Spleen (tissue), 13 donors: ENCODE measurements at places on chromosomes 3 and 15. TPM values are rescaled to one million over a fixed set of nuclear protein-coding genes. Genes with fewer than 3 reads are reported as not detected.

- no peak overlapping the region for H3K27ac ChIP-seq
- peaks cover 4% of the 10 kb centered on the region for H3K36me3 ChIP-seq
- no peaks in the 10 kb centered on the region for H3K27me3 ChIP-seq
- peaks cover 70% of the 10 kb centered on the region for H3K4me1 ChIP-seq
Measured at GRCh38 chr3:160562952-160563351, 2.4 kb downstream of the KPNA4 start.

GRCh38 chr3:63912768-63913588 is 795 bp upstream of the SCAANT1 start:
- no peaks in the 10 kb centered on the region for H3K27me3 ChIP-seq
- H3K27ac ChIP-seq: peak overlapping the region; percentile 99
- DNase-seq: peak; percentile 91
- no peaks in the 10 kb centered on the region for H3K36me3 ChIP-seq

- peak overlapping the region; percentile 96 for H3K27ac ChIP-seq
- peaks cover 11% of the 10 kb centered on the region for H3K27me3 ChIP-seq
- peaks cover 36% of the 10 kb centered on the region for H3K4me1 ChIP-seq
- no peaks in the 10 kb centered on the region for H3K36me3 ChIP-seq
- H3K4me3 ChIP-seq: no peak overlapping the region
- DNase-seq: no peak
Measured at GRCh38 chr3:194690501-194691372, 5.1 kb downstream of the FAM43A start.

GRCh38 chr3:197575362-197575761 is 19.6 kb upstream of the BDH1 start:
- DNase-seq: no peak
- no peaks in the 10 kb centered on the region for H3K4me1 ChIP-seq
- H3K36me3 ChIP-seq: no peaks in the 10 kb centered on the region
- H3K27me3 ChIP-seq: peaks cover 10% of the 10 kb centered on the region
- no peak overlapping the region for H3K4me3 ChIP-seq
- no peak overlapping the region for H3K27ac ChIP-seq

Gene RHOA
- 346 TPM for polyA plus RNA-seq

GRCh38 chr3:70056081-70056480 is 56.5 kb downstream of the SAMMSON start:
- DNase-seq: no peak
- no peaks in the 10 kb centered on the region for H3K4me1 ChIP-seq
- H3K36me3 ChIP-seq: no peaks in the 10 kb centered on the region
- H3K27ac ChIP-seq: no peak overlapping the region
- H3K4me3 ChIP-seq: no peak overlapping the region

DNA sequence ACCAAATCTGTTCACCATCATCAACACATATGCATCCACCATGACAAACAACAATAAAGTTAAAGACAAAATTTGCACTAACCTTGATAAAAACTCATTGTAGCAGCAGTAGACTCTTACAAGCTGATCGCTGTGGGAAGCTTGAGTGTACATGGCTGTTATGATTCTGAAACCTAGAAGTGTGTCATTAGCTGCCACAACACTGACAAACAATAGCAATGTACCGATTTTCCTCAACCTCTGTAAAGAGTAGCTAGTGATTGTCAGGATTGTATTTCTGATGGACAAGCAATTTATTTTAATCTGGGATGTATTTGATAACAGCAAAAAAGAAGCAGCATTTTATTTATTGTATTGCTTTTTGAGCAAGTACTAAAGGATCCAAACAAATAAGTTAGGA is 1357.7 kb downstream of the ROBO1 start:
- H3K4me3 ChIP-seq: no peak overlapping the region
- H3K27ac ChIP-seq: no peak overlapping the region
- H3K27me3 ChIP-seq: no peaks in the 10 kb centered on the region
- DNase-seq: no peak

DNA sequence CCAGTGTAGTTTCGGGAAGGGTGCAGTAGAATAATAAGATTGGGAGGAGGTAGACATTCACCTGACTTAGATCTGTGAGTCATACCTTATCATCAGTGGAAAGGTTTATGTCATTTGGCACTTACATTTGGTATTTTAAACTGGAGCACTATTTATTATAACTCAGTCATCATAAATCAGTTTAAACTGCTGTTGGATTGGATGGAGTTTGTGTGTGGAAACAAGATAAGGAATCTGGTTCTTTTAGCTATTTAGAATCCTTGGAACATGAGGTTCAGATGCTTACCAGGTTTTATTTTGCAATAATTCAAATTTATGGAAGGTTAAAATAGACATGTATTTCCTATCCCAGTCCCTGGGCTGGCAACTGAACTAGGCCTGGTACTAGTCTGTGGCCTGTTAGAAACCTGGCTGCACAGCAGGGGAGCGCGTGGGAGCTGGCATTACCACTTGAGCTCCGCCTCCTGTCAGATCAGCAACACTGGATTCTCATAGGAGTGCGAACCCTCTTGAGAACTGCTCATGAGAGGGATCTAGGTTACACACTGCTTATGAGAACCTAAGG is 34.5 kb downstream of the ZFAND6 start:
- DNase-seq: no peak
- peaks cover 37% of the 10 kb centered on the region for H3K4me1 ChIP-seq
- no peaks in the 10 kb centered on the region for H3K27me3 ChIP-seq
- no peak overlapping the region for H3K4me3 ChIP-seq
- no peaks in the 10 kb centered on the region for H3K36me3 ChIP-seq
- H3K27ac ChIP-seq: peak overlapping the region; percentile 21

DNA sequence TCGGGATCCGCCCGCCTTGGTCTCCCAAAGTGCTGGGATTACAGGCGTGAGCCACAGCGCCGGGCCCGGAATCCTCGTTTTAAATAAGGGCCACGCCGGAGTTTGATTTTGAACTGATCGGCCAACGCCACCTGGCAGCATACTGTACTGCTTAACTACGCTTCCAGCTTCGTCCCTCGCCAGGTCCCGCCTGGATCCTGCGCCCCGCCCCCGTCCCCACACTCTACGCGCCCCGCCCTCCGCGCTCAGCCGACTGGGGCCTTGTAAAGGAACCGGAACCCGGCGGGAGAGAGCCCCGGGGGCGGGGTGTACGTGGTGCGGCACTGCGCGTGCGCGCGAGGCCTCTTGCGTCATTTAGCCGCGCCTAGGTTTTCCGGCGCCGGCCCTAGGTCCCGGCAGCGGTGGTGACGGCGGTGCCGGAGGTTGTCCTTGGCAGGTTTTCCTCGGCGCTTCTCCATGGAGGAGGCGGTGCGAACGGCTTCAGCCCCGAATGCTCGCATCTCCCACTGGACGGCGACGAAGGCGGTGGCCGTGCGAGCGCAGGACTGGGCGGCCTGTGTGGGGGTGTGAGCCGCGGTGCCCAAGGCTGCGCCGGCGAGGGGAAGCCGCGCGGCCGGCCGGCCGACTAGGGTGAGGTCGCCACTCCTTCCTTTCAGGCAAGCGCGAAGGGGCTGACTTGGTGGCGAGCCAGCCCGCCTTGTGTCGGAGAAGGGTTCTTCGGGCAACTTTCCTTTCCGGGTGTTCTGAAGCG is at the start of gene NIPA2:
Gene NIPA2, plus strand, starts transcription at position 375 of the 751 bp plus-strand sequence. CDS start 13,066 bp downstream, outside the sequence.
- peaks cover 42% of the 10 kb centered on the region for H3K4me1 ChIP-seq
- peak within 1 kb of the TSS; percentile 91 for H3K4me3 ChIP-seq
- H3K27me3 ChIP-seq: no peaks in the 10 kb centered on the region
- H3K27ac ChIP-seq: peak within 1 kb of the TSS; percentile 89
- peak; percentile 99 for DNase-seq

Gene ACVR2B
- 0.33 TPM for polyA plus RNA-seq

Gene HIGD2B
- not detected for polyA plus RNA-seq

DNA sequence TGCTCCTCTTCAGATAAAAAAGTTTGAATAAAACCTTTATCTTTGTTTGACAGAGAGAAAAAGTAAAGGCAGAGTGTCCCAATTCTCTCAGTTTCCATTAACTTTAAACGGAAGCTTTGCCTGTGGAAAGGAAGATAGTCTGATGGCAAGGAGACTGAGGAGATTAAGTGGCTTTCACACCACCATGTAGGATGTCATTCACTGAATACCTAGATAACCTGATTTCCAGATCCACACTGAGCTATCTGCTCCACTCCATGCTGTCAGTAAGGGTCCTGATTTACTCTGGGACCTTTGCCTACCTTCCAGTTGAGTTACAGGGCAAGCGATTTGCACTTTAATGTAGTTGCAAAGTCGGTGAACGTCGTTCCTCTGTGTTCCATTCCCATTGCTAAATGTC is 233.4 kb upstream of the TBL1XR1 start:
- H3K27ac ChIP-seq: no peak overlapping the region
- H3K4me1 ChIP-seq: peaks cover 23% of the 10 kb centered on the region
- no peak overlapping the region for H3K4me3 ChIP-seq
- no peaks in the 10 kb centered on the region for H3K27me3 ChIP-seq

- peak overlapping the region; percentile 81 for H3K4me3 ChIP-seq
- DNase-seq: peak; percentile 98
- peak overlapping the region; percentile 73 for H3K27ac ChIP-seq
- no peaks in the 10 kb centered on the region for H3K36me3 ChIP-seq
Measured at GRCh38 chr3:50365080-50365841, 5.9 kb upstream of the TMEM115 start.

DNA sequence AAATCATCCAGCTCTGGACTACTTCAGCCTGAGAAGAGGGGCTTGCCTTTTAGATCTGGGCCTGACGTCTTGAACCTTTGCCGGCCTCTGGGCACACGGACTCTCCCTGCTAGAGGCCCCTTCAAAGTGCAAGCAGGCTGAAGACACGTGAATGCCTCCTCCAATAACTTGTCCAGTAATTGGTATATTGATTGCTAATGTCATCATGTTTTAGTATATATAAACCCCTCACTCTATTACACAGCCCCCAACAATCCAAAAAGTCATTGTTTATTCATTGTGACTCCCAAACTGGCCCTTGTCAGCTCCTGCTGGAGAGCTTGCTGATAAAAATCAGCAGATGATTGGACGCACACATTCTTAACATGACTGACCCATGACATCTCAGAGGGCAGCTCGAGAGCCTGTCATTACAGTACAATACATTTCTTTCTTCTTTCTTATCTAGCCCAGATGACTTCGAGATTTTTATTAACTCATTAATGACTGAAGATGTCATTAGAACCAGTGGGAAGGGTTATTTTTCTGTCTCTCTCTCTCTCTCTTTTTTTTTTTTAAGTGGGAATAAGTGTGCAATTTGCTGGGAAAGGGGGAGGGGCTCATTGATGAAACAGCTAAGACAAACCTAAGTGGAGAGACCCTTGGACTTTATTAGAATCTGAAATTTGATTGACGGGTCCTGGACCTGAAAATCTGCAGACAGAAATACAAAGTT is 65.5 kb upstream of the NR2F2 start:
- H3K4me3 ChIP-seq: no peak overlapping the region
- no peaks in the 10 kb centered on the region for H3K4me1 ChIP-seq
- no peak overlapping the region for H3K27ac ChIP-seq

Gene FAM81A
- 2.3 TPM for polyA plus RNA-seq

DNA sequence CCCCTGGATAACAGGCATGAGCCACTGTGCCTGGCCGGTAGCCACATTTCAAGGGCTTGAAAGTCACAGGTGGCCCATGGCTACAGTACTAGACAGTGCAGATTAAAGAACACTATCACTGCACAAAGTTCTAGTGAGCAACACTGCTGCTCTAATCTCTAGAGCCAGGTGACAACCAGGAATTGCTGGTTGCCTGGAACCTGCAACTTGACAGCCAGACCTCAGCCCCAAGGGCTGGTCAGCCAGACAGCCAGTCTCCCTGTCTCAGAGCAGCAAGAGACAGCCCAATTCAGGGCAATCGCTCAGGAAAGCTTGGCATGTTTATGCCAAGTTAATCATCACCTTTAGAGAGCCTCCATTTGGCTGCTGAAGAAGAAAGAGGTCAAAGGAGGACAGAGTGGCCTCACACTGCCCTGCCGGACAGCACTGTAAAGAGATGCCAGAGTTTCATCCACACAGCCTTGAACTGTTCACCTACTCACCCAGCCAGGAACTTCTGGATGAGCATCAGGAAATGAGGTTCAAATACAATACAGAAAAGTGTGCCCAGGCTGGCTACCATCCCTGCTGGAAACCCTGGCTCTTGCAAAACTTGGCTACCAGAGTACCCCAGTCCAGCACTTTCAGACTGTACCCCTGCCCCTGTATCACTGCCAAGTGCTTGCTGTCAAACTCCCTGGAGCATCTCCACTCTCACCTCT is 6.0 kb downstream of the CCDC12 start:
- H3K27me3 ChIP-seq: no peaks in the 10 kb centered on the region
- H3K4me3 ChIP-seq: no peak overlapping the region
- H3K27ac ChIP-seq: peak overlapping the region; percentile 51
- H3K4me1 ChIP-seq: peaks cover 100% of the 10 kb centered on the region
- H3K36me3 ChIP-seq: peaks cover 34% of the 10 kb centered on the region

- no peaks in the 10 kb centered on the region for H3K27me3 ChIP-seq
- no peak for DNase-seq
- no peak overlapping the region for H3K27ac ChIP-seq
- no peaks in the 10 kb centered on the region for H3K4me1 ChIP-seq
- H3K4me3 ChIP-seq: no peak overlapping the region
Measured at GRCh38 chr15:76381366-76381765, 44.8 kb downstream of the ISL2 start.

Gene PLAAT1
- polyA plus RNA-seq: not detected

- H3K36me3 ChIP-seq: no peaks in the 10 kb centered on the region
- no peak overlapping the region for H3K27ac ChIP-seq
- no peaks in the 10 kb centered on the region for H3K4me1 ChIP-seq
- no peak overlapping the region for H3K4me3 ChIP-seq
- no peaks in the 10 kb centered on the region for H3K27me3 ChIP-seq
Measured at GRCh38 chr3:78641703-78642102, 1126.1 kb downstream of the ROBO1 start.

Gene AP4E1
- polyA plus RNA-seq: 2.5 TPM

Gene TRH
- not detected for polyA plus RNA-seq

GRCh38 chr3:191455257-191455952 is 5.6 kb upstream of the PYDC2 start:
- DNase-seq: no peak
- no peaks in the 10 kb centered on the region for H3K27me3 ChIP-seq
- H3K4me1 ChIP-seq: no peaks in the 10 kb centered on the region
- H3K27ac ChIP-seq: no peak overlapping the region
- H3K36me3 ChIP-seq: no peaks in the 10 kb centered on the region
- no peak overlapping the region for H3K4me3 ChIP-seq

GRCh38 chr3:114525278-114525677 is 231.4 kb downstream of the TIGIT start:
- DNase-seq: no peak
- no peaks in the 10 kb centered on the region for H3K36me3 ChIP-seq
- H3K4me1 ChIP-seq: no peaks in the 10 kb centered on the region

Gene ZPLD1
- not detected for polyA plus RNA-seq

Gene CAPN3
- polyA plus RNA-seq: 20.3 TPM

Gene GOLGA8B
- polyA plus RNA-seq: 135 TPM

Gene PCLAF
- polyA plus RNA-seq: 83.3 TPM

- peaks cover 48% of the 10 kb centered on the region for H3K4me1 ChIP-seq
- peak; percentile 36 for DNase-seq
- no peaks in the 10 kb centered on the region for H3K27me3 ChIP-seq
- H3K27ac ChIP-seq: no peak overlapping the region
- H3K4me3 ChIP-seq: no peak overlapping the region
Measured at GRCh38 chr3:52845157-52845556, 10.3 kb upstream of the MUSTN1 start.
